H1 (cell line): ENCODE measurements at places on chromosomes 16 and 17.

DNA sequence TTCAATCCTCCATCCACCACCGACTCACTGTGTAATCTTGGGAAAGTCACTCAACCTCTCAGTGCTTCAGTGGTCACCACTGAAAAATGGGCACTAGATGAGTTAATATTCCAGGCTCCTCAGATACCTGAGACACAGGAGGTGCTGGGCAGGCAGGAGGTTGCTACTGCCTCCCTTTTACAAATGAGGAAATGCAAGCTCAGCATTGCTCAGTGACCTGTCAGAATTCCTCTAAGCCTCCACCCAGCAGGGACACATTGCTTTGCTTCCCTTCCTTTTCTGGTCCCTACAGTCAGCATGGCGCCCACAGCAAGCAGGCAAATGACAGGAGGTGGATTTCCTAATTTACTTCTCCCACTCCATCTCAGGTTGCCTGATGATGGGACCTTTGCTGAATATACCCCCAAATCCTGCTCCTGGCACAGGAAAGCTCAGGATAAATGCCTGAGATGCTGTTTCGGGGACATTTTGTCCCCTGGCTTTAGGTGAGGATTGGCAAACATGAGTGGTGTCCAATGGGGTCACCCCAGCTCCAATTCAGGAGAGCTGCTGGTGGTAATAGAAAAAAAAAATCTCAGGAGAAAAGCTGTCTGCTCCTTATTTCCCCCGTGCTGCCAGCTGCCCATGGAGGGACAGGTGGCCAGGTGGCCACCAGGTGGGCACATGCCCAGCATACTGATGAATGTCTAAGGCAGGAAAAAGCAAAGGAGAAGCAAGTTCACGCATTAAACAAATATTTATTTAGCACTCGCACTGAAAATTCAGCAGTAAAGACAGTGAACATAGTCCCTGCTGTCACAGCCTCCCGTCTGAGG, 5.0 kb upstream of the KRT13 start:
- H3K27me3 ChIP-seq: no peaks in the 10 kb centered on the region
- peaks cover 3% of the 10 kb centered on the region; the same call in 1 of the 2 replicates for H3K4me1 ChIP-seq
- no peaks in the 10 kb centered on the region for H3K36me3 ChIP-seq
- no peak overlapping the region for H3K27ac ChIP-seq

- H3K36me3 ChIP-seq: no peaks in the 10 kb centered on the region
- H3K27me3 ChIP-seq: no peaks in the 10 kb centered on the region
- no peak overlapping the region for H3K4me3 ChIP-seq
- DNase-seq: no peak
- H3K4me1 ChIP-seq: peaks cover 2% of the 10 kb centered on the region
Measured at GRCh38 chr16:49462362-49462988, 88.9 kb downstream of the C16orf78 start.

DNA sequence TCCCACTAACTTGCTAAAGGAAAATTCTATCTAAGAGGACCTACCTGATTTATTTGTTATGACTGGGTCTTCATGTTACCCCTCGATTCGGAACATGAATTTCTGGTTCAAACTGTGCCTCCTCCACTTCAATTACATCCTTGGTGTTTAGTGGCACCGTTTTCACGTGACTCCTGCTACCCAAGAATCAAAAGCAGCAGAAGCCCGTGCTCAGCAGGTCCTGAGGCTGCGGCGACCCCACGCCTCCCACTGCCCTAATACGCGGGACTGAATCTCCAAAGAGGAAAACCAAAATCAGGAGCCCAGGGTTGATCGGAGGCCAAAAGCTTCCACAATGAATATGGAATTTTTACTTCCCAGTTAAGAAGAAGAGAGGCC, 94.0 kb upstream of the METRNL start:
- H3K36me3 ChIP-seq: no peaks in the 10 kb centered on the region
- H3K27me3 ChIP-seq: no peaks in the 10 kb centered on the region; the same call in 1 of the 2 replicates
- H3K27ac ChIP-seq: no peak overlapping the region
- H3K4me1 ChIP-seq: no peaks in the 10 kb centered on the region; the same call in 1 of the 2 replicates

GRCh38 chr17:29718446-29719039, 95.8 kb upstream of the CORO6 start:
- no peak for DNase-seq
- no peaks in the 10 kb centered on the region for H3K36me3 ChIP-seq
- H3K27me3 ChIP-seq: no peaks in the 10 kb centered on the region
- 0 out of 2 replicates have a peak, but pooled peaks cover 4% of the 10 kb centered on the region for H3K4me1 ChIP-seq

- peak overlapping the region; percentile 20; the same call in 1 of the 2 replicates for H3K27ac ChIP-seq
- DNase-seq: no peak
- H3K27me3 ChIP-seq: no peaks in the 10 kb centered on the region
- H3K4me3 ChIP-seq: no peak overlapping the region
Measured at GRCh38 chr17:63634163-63634562, 11.9 kb downstream of the MAP3K3 start.

DNA sequence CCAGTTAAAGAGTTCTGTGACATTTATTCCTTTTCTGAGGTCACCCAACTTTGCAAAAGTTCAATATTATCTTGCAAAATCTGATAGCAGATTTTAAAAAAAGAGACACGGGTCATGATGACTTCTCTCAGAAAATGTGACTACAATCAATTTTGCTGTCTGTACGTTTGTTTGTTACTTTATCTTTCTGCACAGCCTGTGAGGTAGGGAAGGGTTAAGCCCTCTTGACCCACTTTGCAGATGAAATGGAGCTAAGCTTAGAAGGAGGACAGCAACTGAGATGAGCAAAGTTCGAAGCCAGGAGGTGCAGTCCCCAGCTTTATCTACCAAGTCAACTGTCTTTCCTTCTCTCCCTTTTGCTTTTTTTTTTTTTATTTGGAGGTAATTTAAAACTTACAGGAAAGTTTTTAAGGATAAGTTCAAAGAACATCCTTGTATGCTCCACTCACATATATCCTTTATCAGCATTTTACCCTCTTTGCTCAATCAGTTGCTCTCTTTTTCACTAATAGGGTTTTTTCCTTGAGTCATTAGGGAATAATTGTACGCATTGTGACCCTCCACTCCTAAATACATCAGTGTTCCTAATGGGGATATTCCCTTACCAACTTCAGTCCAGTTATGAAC, 86.8 kb downstream of the MSI2 start:
- H3K27ac ChIP-seq: no peak overlapping the region
- no peaks in the 10 kb centered on the region for H3K27me3 ChIP-seq
- DNase-seq: no peak

- H3K27ac ChIP-seq: no peak overlapping the region
- no peaks in the 10 kb centered on the region for H3K36me3 ChIP-seq
- no peak for DNase-seq
- no peak overlapping the region for H3K4me3 ChIP-seq
- no peaks in the 10 kb centered on the region for H3K27me3 ChIP-seq
Measured at GRCh38 chr16:21653571-21653970, 1.2 kb upstream of the IGSF6 start.
